ENCODE measurements at places on chromosomes 7 and 10.

- DNase-seq = no peak
Measured at GRCh38 chr7:158606671-158607424, 19.2 kb upstream of the PTPRN2 start.

GRCh38 chr7:140007051-140007690 is 55.6 kb downstream of the PARP12 start:
- no peak for DNase-seq

DNA sequence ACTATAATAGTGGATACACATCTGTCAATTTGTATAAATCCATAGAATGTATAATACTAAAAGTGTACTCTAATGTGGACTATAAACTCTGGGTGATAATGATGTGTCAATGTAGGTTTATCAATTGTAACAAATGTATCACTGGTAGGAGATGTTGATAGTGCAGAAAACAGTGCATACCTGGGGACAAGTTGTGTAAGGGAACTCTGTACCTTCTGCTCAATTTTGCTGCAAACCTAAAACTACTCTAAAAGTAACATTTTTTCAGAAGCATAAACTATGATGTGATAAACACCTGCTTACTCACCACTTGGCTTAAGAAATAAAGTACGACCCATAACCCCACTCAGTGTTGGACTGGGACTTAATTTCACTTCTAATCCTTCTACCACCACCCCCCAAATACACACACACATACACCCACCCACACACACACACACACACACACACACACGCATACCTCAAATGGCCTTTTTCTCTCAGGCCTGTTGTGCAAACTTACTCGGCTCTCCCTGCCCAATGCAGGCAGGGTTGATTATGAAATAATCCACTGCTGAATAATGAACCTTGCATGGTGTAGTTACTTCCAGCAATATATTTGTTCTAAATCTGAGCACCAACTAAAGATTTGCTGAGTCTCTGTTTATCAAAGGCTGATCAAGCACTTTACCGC is 154.1 kb upstream of the KMT2E start:
- DNase-seq = no peak

DNA sequence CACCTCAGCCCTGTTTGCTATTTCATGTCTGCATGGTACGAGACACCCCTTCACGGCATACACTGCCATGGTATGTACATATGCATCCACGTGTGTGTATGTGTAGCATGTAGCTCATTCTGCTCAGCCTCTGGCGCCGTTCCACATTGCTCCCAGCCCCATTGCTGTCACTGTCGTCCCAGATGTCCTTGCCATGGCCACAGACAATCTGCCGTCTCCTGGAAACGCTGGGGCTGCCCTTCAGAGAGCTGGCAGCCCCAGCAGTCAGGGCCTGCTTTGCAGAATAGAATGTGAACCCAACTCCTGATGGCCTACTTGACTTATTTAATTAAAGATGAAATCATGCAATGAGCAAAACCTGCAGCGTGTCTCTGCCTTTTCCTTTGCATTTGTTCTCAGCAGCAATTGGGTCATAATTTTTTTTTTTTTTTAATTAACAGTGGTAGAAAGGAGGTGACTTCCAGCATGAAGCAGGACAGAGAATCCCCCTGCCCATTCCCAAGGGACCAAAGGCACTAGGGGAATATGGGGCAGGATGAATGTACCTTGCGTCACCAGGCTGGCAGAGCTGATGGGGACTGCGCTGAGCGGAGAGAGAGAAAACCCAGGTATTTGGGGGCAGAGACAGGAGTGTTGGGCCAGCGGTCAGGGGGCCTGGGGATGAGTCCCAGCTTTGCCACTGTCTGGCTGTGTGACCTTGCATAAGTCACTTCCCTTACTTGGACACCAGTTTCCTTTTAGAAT is 49.2 kb downstream of the CHST3 start:
- no peak for DNase-seq

DNA sequence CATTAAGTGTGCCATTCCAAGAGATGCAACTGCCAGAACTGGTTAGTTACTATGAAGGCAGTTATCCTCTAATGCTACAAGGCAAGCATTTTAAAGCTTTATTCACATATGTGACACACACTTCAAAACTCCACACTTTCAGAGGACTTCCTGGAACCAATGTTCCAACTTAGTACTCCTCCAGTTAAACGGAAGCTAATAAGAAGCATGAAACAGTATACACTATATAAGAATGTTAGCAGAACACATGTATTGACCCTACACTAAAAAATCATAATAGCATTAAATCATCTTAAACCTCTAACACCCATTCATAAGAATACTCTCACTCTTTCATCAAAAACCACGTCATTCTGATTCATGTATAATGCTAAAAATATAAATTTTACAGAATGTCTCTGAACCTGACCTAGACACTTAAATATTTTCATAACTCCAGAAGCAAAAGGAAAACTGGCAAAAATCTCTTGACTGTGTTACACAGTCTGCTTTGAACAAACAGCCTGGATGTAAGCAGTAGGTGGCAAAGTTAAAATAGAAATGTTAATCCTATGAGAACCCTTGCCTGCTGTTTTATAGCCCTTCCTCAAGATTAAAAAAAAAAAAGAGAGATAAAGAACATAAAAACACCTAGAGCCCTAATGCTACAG is 135.0 kb downstream of the SEMA3C start:
- DNase-seq = no peak

- DNase-seq = no peak
Measured at GRCh38 chr10:35136263-35136815, 9.7 kb downstream of the CREM start.

- DNase-seq = no peak
Measured at GRCh38 chr10:109071539-109071938, 851.8 kb downstream of the XPNPEP1 start.

DNA sequence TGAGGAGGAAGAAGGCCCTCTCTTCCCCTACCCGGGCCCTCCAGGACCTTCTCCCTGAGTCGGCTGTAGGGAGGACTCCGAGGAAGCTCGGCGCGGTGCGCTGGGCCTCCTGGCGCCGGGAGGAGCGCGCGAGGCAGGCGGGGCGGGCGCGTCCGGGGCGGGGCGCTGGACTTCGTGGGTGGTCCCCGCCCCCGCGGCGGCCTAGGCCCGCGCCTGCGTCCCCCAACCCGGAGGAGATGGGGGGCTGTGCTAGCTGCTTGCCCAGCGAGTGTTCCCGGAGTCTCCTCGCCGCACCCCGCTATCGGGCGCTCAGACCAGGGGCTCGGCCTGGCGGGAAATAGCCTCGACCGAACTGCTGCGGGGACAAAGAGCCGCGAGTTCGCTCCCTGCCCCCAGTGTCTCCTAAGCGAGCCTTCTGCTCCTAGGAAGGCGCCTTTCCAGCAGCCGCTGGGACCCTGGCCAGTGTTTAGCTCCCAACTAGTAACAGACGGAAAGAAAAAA is 19.2 kb upstream of the SMO start:
- DNase-seq = peak; percentile 58

GRCh38 chr7:101733713-101734475 is 83.5 kb upstream of the CUX1 start:
- DNase-seq = no peak

DNA sequence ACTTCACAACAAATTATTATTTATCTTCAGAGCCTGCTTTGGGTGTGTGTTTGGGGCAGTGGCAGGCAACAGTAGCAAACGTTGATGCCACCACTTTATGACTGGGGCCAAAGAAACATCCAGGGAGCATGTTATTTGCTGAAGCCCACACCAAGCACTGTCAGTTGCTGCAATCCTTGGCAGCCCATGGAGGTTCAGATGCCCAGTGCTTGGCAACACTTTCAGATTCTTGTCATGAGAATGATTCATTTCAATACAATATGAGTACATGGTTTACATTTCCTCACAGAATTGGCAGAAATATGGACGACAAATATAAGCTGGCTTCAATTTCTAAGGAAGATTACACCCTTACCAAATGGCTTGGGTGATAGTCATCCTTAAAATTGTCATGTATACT is 46.5 kb upstream of the GLI3 start:
- no peak for DNase-seq

DNA sequence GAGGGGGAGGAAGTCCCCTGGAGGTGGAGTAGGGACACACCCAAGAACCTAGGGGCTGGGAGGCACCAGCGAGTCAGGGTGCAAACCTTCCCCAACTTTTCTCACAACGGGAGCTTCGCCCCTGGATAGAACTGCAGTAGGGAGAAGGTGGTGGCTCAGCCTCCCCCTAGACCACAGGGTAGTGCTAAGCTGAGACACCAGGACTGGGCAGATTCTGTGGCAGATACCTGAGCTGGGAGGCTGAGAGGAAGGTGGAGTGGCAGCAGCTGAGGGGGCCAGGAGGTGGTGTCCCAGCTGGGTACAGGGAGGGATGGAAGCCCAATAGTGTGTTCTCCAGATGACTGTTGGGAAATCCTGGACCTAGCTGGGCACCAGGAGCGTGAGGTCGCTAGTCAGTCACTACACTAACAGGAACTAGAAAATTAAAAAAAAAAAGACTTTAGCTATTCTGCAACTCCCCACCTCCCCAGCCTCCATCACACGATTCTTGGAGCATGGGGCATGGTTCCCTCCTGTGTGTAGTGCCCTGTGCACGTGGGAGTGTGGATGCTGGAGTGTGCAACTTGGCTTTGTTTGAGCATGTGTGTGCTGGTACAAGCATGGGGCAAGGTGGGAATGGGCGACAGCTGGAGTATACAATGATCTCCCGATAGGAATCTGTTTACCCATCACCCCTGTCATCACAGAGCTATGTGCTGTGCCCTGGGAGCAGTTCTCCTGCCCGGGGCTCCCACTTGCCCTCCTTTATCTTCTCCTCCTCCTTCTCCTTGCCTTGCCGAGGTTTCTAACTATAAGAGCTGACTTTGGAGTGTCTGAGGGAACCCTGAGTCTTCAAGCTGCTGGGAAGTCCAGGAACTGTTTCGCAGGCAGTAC is 8.8 kb upstream of the TRPV6 start:
- DNase-seq = no peak

- DNase-seq = no peak
Measured at GRCh38 chr7:90797596-90797995, 201.5 kb downstream of the CDK14 start.

DNA sequence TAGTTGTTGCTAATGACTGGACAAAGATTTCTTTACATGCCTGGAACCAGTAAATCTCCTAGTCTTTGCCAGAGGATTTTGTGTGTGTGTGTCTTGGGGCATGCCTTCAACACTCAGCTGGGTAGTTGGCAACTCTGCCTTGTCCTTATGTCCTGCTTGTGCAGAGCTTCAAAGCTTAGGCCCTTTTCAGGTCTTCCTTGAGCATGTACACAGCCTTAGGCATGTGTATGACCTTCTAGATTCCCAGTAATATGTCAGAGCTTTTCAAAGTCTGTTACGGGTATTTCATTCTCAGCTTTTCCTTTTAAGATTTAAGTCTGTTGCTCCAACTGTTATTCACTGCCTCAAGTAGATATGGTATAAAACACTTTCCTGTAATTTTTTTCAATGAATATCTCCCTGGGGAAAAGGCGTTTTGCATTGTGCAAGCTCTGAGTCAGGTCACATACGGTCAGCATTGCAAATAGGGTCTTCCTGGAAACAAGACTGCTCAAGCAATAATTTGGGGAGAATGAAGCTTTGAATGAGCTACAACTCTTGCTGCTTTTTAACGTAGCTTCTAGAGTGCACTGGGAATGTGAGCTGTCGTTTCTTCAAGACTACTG is 25.5 kb downstream of the SHOC2 start:
- DNase-seq = no peak

DNA sequence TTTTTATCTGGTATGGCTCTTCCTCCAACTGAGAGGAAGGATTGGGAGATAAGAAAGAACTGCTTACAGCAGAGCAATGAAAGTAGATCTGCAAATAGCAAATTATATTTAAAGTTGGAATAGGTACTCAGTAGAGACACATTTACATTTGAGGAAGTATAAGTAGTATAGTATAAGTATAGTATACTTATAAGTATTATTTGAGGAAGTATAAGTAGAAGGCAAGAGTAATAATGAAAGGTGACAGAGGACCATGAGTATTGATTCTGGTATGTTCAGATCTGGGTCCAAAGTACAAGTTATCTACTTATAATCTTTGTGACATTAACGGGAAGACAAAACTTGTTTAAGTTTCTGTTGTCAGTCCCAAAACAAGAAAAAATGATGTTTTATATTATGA is 527.6 kb upstream of the SORCS1 start:
- DNase-seq = no peak

GRCh38 chr7:28767356-28767755 is 190.8 kb downstream of the TRIL start:
- no peak for DNase-seq

GRCh38 chr7:35694161-35694783 is 663 bp downstream of the HERPUD2 start:
- no peak for DNase-seq

DNA sequence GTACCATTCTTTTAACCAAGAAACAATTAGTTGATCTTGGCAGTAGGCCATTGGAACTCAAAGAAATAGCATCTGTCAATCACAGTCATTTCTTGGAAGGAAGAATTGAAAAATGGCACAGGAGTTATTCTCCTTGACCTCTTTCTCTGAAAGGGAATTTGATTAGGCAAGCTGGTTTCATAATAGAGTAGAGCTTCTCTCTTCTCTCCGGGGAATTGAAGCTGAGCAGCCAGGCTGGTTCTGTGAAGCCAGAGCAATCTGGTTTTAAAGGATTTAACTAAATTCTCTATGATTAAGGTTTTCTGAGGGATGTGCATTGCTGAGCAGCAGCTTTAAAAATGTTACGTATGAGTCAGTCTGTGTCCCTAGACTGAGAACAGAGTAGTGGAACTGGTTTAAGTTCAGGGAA is 70.2 kb downstream of the AHCYL2 start:
- no peak for DNase-seq

- no peak for DNase-seq
Measured at GRCh38 chr7:99898836-99899235, 20.5 kb downstream of the TRIM4 start.

- no peak for DNase-seq
Measured at GRCh38 chr7:87206361-87206760, 13.2 kb downstream of the TMEM243 start.

DNA sequence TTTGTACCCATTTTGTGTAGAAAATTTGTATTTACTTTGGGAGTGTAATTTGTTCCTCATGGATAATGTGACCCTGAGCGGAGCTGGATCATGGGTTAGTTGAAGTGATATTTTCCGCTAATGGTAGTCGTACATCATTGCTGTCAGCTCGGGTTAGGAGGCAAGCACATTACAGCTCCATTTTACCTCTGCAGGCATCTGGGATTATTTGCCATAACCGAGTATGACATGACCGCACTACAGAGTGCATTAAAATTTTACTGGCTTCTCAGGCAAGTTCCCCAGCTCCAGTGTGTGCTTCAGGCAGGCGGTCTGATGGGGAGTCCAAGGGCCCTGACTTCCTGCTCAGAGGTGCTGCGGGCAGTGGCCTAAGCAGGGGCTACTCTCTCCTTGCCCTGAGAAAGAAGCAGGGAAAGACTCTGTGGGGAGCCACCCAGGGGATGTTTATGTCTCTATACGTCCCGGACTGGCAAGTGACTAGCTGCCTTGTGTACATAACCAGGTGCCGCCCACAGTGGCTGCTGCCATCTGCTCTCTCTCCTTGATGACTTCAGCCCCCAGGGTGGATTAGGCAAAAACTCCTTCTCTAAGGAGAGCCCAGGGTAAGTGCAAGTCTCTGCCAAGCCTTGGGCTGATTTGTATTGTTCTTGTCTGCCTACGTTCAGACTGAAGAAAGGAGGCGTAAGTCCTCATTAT is 685.3 kb upstream of the GALNT17 start:
- no peak for DNase-seq
